Effector memory CD4-positive, alpha-beta T cell (primary cell): ENCODE measurements at places on chromosomes 5 and 9.

DNA sequence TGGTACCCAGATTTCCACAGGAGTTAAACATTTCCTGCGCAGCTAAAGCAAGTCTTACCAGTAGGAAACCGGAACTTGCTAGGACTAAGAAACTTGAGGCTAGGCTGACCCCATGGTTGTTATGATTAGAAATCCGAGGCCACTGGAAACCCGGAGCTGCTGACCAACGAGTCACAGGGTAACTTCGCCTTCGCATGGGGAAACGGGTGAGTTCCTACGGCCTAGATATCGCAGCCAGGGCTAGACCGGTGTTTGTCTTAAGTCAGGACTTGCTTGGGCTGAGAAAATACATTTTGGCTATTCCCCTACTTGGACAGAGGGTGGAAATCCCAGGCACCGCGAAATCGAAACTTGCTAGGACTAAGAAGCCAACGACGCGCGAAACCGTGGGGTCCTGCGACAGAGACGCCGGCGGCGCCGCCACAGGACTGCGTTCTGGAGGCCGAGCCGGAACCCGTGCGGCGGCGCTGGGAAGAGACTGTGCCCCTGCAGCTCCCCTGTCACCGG is 1.6 kb upstream of the ANXA2R start:
- DNase-seq, result peak; percentile 72

DNA sequence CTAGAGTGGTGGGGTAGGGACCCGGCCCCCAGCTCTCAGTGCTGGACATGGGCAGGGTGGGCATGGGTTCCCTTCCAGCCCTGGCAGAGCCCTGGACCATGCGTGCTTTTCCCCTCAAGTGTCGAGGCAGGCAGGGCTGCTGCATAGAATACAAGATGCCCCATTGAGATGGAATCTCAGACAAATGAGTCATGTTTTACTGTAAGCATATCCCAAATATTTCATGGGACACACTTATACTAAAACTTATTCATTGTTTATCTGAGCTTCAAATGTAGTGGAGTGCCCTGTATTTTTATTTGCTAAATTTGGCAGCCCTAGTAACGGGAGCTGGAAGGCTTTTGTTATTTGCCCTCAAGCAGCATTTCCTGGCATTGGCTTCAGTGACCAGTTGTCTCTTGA is 3.2 kb upstream of the RNU6ATAC start:
- no peak for DNase-seq

GRCh38 chr5:149834246-149834855 is 104.2 kb downstream of the PPARGC1B start:
- no peak for DNase-seq

DNA sequence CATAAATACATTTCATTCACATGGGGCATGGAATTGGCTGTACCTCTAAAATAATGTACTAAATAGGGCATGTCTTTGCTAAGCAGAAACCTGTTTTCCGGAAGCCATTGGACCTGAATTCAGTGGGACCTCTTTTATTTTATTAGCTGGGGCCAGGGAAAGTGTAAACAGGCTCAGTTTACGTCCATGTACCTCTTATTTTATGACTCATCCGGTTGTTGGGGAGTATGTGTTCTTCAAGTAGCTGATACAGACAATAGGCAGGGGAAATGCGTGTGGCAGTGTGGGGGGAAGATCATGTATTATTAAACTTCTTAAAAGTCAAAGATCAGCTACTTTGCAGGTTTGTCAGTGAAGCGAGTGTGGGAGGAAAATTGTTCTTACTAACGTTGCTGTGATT is 1.4 kb upstream of the GDNF start:
- DNase-seq, result no peak

GRCh38 chr5:38433160-38433861 is 123.1 kb downstream of the LIFR start:
- DNase-seq, result no peak

GRCh38 chr9:4416467-4416866 is 73.8 kb upstream of the SLC1A1 start:
- no peak for DNase-seq

DNA sequence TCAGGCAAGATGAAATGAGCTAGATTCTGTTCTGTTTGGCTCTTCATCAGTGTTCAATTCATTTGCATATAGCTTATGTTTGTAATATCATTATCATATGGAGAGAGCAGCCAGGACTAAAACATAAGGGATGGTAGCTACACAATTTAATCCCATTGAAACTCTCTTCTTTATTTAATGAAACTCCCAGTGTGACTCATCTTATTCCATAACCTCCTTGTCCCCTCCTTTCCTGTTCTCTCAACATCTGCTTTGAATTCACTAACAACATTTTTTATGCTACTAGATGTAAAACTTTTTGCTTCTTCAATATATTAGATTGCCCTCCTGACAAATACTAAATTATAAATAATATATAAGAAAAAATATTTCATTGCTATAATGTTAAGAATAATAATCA is 1823.4 kb downstream of the MAT2B start:
- no peak for DNase-seq

- no peak for DNase-seq
These were observed 260.3 kb upstream of the ADAMTS16 start for GRCh38 chr5:4879693-4880303.

DNA sequence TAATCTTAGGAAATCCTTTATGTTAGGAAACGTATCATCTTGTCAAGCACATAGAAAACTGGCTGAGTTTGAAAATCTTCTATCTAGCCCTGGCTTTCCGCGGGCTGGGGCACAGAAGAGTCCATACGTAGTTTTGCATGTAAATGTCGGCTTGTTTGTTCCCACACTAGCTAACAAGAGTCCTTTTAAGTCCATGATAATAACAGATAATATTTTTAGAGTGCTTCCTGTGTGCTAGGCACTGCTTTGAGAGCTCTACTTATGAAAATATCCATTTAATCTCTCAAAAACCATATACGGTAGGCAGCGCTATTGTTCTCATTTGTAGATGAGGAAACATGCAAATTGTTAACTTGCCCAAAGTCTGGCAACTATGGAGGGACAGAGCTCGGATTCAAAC is 40.5 kb downstream of the FYB1 start:
- DNase-seq, result no peak

DNA sequence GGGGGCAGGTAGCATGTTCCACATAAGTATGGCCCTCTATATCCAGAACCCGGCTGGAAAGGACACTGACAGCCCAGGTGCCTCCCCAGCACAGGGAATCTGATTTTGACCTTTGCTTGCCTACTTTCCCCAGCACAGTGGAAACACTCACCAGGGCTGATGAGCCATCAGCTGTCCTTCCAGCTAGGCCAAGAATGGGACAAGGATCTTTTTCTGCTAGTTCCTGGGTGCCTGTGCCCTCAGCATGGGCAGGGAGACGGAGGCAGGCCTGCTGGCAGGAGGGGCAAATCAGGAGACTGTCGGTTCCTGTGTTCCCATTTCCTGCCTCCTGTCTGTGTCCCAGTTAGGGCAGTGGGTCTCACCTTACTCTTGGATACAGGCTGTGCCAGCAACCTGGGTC is 1.1 kb downstream of the CYFIP2 start:
- no peak for DNase-seq

DNA sequence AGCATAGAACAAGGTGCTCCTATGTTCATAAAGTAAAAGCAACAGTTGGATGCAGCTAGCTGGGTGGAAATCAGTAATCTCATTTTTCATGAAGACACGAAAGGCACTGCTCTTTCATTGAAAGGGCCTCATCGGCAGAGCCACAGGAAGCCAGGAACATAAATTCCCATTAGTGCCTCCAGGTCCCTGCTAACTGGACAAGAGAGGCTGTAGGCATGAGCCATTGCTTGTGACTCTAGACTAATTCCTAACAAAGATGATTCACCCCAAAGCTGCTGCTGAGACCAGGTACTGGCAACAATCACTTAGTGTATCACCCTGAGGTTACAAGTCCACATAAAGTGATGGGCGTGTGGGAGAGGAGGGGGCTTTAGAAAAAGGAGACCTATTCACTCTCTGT is 141.8 kb downstream of the BRINP1 start:
- DNase-seq, result no peak

- DNase-seq, result no peak
These were observed 166.1 kb downstream of the HACD4 start for GRCh38 chr9:20865347-20865746.

DNA sequence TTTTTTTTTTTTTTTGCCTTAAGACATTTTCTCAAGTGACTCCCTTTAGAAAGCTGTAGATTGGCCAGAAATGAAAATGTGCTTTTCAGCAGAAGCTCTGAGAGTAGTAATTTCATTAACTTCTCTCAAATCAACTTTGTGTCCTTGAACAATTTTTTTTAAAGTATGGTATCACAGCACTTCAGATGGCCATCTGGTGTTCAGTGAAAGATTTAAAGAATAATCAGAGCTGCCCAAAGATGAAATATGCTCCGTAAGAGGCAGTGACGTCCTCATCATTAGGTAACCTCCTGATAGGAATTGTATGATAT is 43.0 kb upstream of the PCAT7 start:
- DNase-seq, result no peak

GRCh38 chr9:111438541-111439235 is 45.5 kb downstream of the ECPAS start:
- no peak for DNase-seq
